NCI-H1048 (cell line): ENCODE measurements at places on chromosomes 1 and 21.

DNA sequence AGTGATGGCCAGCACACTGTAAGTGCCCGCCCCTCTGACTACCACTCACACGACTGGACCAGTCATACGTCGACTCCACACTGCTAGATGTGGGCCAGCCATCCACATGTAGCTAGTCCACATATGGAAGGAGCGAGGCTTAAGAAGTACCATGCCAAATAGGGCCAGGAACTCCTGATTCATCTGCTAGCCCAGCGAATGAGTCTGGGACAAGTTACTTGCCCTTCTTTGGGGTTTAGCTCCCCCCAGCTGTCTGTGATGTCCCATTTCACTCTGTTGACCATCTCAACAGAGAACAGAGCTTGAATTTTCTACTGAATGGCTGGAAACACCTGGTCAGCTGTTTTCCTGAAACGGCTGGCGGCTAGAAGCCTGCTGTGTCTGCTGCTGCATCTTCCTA lies 5.8 kb downstream of the CSRP1 start:
- no peak for DNase-seq

GRCh38 chr1:203291201-203292096 lies 13.9 kb upstream of the BTG2 start:
- DNase-seq: no peak

- DNase-seq: no peak
These were observed 5.8 kb upstream of the AJAP1 start for GRCh38 chr1:4648657-4649056.

GRCh38 chr1:119467857-119468668 lies 38.9 kb upstream of the HSD3B1 start:
- DNase-seq: no peak

GRCh38 chr21:28375708-28376385 lies 616.8 kb downstream of the LTN1 start:
- no peak for DNase-seq

DNA sequence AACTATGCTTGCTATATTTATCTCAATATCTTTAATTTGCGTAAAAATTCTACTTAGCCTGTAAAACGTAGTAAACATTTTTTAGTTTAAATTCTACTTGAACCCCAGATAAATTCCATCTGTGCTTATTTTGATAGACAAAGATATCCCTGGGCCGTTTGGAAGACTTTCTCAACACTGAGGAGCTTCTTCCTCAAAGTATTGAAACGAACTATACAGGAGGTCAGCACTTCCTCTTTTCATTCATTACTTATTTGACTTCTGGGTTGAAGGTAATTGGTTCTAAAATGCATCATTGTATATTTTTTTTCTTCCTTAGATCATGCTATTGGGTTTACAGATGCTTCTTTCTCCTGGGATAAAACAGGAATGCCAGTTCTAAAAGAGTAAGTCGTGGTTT lies 74.7 kb downstream of the HSPA13 start:
- DNase-seq: no peak

- no peak for DNase-seq
These were observed 821 bp downstream of the PHC2 start for GRCh38 chr1:33429856-33430691.

GRCh38 chr1:86596741-86597290 lies 49.9 kb downstream of the CLCA4 start:
- DNase-seq: no peak

GRCh38 chr1:78275906-78276685 lies 214.7 kb upstream of the PTGFR start:
- no peak for DNase-seq

GRCh38 chr1:209655411-209656231 lies 3.4 kb upstream of the LAMB3 start:
- DNase-seq: no peak

DNA sequence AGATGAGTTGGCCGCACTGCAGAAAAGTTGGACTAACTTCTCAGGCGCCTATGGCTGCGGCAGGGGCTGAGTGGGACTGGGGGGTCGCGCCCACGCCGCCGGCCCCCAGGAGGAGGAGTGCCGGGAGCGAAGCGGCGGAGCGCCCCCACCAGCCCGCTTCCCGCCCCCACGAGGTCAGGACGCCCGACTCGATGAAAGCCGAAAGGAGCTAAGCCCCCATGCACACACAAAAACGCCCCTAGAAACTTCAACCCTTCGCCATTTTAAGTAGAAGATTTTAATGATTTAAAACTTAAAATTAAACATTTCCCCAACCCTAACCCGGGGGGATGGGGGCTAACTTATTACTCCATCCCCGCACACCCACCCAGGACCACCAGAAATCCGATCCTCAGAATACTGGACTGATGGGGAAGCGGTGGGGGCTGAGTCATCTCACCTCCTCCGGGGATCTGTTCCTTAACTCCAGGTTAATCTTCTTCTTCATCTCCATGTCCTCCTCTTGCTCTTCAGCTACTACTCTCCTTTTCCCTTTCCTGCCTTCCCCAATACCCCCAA lies 539 bp downstream of the ANP32E start:
- no peak for DNase-seq

DNA sequence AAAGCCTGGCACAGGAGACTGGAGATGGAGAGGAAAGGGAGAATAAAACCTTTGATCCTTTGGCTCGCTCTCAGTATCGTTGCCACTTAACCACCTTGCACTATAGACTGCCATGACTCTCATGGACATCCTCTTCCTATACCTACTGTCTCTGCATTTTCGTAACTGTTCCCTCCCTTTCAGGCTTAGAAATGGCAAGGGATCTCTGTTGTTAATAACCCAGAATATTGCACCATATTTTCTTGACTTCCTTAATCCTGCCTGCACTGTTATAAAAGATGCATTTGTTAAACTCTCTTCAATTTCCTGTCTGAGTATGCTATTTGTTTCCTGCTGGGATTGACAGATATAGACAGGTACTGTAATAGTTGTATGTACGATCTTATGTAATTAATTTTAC lies 38.6 kb downstream of the CYYR1 start:
- no peak for DNase-seq

DNA sequence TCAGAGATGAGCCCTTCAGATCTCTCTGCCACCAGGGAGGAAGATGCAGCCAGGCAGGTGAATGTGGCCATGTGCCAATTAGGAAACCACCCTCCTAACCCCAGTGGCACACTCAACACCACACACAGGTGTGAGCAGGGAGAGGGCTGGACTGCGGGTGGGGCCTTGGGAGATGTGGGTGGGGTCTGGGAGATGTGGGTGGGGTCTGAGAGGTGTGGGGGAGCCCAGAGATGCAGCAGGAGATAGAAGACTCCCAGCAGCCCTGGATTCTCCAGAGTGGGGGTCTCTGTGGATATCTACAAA lies 43.2 kb upstream of the COL6A1 start:
- DNase-seq: no peak

GRCh38 chr1:157073944-157074685 lies 25.5 kb downstream of the ETV3L start:
- DNase-seq: no peak
